ENCODE measurements at places on chromosomes 6 and 20.

GRCh38 chr6:117495869-117496268, 13.4 kb downstream of the DCBLD1 start:
- no peak for DNase-seq

DNA sequence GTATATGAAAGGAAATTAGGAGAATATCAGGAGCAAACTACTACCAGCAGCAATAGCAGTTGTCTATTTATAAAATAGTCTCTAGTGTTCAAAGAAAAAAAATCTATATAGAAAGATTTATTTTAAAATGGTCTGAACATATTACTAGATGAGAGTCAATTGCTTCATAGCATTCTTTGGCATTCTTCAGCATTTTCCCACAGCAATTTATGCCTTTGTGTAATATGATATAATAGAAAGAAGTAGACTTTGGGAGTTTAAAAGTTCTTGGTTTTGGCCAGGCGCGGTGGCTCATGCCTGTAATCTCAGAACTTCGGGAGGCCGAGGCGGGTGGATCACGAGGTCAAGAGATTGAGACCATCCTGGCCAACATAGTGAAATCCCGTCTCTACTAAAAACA, 157.0 kb upstream of the PLN start:
- DNase-seq, result no peak

GRCh38 chr6:95681736-95682135, 104.4 kb downstream of the MANEA start:
- no peak for DNase-seq

DNA sequence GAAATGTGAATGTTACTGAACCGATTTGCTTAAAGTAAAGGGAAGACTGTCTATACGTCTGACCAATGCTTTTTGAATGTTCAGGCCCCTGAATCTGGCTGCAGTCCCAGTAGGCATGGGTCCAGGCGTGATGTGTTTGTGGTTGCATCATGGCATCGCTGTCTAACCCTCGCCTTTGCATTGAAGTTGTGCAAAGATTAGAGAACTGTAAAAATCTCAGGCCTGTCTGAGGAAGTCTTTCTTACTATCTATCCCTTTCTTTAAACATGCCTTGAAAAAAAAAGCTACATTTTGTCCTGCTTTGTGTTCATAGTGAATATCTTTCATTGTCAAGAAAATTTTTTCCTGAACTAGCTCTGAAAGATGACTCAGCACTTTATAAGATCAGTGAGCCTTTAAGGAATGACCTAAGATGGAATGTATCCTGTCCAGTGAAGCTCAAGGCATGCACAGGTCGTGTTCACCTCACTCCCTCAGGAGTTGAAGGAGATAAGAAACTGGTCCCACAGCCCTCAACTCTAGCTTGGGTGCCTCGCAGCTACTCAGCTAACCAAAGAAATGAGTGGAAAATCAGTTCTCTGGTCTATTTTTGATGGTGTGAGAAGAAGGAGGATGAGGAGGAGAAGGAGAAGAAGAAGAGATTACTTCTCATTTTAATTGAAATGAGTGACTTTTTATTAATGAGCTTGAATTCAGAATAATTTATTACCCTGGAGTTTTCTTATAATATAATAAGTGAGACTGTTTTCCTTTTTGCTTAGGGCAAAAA, 48.6 kb downstream of the TPD52L1 start:
- DNase-seq, result no peak

GRCh38 chr6:160221423-160221822, 37.2 kb downstream of the SLC22A2 start:
- no peak for DNase-seq

DNA sequence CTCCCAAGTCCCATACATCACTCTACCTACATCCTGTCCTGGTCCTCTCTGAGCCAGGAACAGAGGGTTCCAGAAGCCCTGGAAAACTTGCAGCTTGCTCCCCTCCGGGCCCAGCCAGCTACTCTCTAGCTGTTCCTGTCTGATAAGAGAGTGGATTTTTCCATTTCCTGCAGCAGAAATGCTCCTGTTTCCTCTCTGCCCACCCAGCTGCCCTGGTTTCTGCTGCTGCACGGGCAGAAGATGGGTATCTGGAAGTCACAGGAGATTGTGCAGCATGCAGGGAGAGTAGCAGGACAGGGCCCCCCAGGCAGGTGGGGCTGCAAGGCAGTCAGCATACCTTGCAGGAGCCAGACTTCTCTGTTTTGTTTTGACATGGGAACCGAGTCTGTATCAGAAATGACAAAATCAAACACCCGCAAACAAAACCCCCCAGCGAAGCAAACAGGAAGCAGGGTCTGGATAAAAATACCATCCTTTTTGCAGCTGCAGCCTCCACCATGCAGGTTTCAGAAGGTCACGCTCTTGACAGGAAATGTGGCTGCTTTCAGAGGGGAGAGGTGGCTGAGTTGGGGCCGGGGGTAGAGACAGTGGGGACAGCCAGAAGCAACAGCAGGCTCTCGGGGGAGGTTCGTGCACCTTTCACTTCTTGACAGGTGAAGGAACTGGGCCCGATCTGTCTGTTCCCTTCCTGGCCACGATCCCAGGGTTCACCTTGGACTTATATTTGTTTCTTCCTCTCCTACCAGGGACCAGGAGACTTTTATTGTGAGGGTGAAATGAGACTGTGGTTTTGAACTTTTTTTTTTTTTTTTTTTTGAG, 50.8 kb upstream of the FAM83D start:
- peak; percentile 91 for DNase-seq

DNA sequence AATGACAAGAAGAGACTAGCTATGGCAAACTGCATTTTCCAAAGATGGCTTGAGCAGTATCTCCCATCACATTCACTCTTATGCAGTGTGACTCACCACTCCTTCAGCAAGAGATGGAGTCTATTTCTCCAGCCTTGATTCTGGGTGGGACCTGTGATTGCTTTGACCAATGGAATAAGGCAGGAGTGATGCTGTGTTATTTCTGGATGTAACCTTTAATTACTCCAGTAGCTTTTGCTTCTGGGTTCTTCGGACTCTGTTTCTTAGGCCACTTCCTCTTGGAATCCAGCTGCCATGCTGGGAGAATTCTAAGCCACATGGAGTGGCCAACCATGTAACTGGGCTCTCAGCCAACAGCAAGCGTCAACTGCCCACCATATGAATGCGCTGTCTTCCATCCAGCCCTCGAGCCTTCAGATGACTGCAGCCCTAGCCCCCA, 50.7 kb downstream of the TGM2 start:
- DNase-seq, result no peak

GRCh38 chr6:71588490-71588889, 297.9 kb upstream of the RIMS1 start:
- DNase-seq, result no peak

DNA sequence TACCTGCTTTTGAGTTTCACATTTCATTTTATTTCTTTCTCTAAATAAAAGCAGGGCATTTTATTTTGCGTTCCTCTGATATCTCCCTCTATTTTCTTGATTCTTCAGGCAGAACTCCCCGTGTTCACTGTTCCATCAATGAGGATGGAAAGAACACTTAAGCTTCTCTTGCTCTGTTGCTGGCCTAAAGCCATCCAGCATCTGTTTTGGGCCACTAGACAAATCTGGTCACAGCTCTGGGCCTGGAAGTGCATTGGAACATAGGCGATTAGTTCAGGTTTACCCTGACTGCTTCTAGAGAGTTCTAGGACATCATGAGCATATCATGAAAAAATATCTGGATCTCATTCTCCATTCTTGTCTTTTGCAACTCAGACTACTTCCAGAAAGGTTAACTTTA, 611.2 kb downstream of the UTRN start:
- no peak for DNase-seq

GRCh38 chr6:89406141-89406540, 5.9 kb downstream of the RRAGD start:
- peak; percentile 72 for DNase-seq

- DNase-seq, result no peak
Measured at GRCh38 chr20:23686046-23686750, 2.6 kb downstream of the CST4 start.

DNA sequence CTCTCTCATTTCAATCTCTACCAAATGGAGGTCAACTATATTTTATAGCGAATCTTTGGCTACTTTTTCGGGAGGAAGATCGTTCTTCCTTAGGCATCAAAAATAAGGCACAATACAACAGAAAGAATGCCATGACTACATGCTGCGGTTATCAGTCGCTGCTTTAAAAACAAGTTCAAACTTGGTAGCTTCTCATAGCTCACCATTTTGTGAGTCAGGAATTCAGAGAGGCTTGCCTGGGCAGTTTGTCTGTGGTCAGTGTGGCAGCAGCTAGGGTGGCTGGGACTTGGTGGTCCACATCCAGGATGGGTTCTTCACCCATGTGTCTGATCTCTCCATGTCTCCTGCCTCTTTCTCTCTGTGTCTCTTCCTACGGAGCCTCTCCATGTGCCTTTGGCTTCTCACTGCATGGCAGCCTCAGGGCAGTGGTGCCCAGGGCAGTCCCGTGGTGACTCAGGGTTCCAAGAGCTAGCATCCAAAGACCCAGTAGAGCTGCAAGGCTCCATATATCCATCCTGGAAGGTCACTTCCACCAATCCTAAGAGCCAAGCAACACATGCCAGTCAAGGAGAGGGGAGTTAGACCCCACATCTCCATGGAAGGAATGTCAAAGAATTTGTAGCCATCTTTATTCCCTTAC, 10.4 kb downstream of the SCML4 start:
- DNase-seq, result no peak

GRCh38 chr6:56794421-56794820, 151.7 kb upstream of the DST start:
- DNase-seq, result no peak

- no peak for DNase-seq
Measured at GRCh38 chr6:122751326-122751725, 28.2 kb upstream of the FABP7 start.

DNA sequence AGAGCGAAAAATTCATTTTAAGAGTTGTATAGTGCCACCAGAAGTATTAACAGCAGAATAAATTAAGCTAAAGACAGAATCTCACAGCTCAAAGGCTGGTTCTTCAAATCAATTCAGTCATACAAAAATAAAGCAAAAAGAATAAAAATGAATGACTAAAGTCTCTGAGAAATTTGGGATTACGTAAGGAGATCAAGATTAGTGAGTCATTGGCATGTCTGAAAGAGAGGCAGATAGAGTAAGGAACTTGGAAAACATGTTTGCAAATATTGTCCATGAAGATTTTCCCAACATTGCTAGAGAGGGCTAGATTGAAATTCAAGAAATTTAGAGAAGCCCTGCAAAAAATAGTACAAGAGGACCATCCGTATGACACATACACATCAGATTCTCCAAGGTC, 1413.9 kb upstream of the ADGRB3 start:
- no peak for DNase-seq

GRCh38 chr20:48547664-48548063, 280.1 kb downstream of the PREX1 start:
- DNase-seq, result no peak

GRCh38 chr6:126937426-126937825, 181.0 kb upstream of the RSPO3 start:
- no peak for DNase-seq

DNA sequence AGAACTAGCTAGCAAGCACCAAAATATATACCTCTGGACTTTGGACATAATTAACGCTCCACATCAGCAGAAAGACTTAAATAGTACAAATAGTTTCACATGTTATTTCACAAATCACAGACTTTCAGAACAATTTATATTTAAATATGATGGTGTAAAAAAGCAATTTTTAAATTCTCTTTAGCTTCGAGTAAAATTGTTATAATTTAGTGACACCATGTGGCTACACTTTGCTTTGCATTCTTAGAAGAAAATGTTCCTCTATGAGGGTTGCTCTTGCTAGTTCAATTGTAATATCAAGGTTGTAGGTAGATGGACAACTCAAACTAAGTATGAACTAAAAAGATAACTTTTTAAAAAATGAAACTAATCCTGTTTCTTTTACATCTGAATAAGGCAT, 69.0 kb downstream of the BTBD9 start:
- DNase-seq, result no peak

GRCh38 chr6:132812255-132812732, 2.1 kb upstream of the RPS12 start:
- no peak for DNase-seq

DNA sequence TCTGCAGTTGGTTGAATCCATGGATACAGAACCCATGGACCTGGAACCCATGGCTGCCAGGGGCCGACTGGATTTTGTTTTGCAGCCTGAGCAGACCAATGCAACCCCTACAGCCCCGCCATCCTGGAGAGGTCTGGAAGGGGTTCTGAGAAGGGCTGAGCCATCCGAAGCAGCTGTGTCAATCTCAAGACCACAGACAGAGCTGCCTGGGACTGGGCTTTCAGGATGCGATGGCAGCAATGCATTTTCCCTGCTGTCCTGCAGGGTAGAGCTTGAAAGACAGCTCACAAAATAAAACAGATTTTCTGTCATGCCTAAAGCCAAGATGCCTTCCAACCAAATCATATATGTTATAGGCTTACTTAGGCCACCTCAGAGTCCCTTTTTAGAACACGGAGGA, 125.8 kb upstream of the NXT1 start:
- DNase-seq, result no peak

GRCh38 chr6:21593927-21594415, 420 bp downstream of the SOX4 start:
- no peak for DNase-seq

DNA sequence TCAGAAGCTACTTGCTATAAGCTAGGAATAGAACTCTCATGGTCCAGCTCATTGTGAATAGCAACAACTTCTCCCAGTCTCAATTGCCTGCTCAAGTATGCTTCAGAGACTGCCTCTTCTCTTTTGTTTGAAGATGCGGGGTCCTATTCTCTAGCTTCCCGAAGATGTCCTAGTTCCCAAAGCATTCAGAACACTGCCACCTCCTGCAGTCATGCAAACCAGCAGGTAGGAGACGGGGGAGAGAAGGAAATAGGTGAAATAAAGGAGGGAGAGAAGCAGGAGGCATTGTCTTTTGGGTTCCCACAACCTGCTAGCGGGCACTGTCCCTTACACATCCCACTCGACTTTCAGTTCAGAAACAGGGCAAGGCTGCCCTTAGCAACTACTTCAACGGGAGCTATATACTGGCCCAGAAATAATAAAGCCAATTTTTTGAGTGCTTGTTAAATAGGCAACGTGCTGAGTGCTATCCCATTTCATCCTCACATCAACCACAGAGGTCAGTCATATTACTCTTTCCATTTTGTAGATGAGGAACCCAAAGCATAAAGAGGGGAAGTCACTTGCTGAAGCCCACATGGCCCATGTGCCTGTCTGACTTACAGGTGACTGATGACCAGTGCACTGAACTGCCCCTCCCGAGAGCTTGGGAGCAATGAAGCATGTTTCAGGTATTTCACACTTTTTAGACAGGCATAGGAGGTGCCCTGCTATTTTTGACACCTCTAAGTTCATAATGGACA, 61.9 kb upstream of the ATXN1 start:
- DNase-seq, result no peak

DNA sequence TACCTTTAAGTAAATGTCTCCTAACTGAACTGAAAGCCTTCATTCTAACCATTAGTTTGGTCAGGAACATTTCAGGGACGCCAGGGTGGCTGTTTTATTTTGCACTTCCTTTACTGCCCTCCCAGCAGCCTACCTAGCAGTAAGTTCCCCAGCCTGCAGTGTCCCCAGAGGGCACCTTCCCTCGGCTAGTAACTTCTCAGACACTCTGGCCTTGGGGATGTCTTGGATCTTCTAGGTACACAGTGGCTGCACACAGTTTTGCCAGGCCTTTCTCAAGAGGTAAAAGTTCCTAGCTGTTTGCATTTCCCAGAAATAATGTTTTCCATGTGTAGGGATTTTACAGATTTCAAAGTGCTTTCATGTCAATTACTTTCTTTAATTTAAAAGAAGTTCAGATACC, 378 bp upstream of the LAMA2 start:
- DNase-seq, result no peak

GRCh38 chr6:44128020-44128917, 915 bp downstream of the TMEM63B start:
- DNase-seq, result no peak

Data from NK-92 treated with Interleukin-12 subunit alpha and Interleukin-12 subunit beta, amount 100 ng/mL, for 24 hours (cell line).